ENCODE measurements at places on chromosomes 5 and 9. TPM values are rescaled to one million over a fixed set of nuclear protein-coding genes. Genes with fewer than 3 reads are reported as not detected.

DNA sequence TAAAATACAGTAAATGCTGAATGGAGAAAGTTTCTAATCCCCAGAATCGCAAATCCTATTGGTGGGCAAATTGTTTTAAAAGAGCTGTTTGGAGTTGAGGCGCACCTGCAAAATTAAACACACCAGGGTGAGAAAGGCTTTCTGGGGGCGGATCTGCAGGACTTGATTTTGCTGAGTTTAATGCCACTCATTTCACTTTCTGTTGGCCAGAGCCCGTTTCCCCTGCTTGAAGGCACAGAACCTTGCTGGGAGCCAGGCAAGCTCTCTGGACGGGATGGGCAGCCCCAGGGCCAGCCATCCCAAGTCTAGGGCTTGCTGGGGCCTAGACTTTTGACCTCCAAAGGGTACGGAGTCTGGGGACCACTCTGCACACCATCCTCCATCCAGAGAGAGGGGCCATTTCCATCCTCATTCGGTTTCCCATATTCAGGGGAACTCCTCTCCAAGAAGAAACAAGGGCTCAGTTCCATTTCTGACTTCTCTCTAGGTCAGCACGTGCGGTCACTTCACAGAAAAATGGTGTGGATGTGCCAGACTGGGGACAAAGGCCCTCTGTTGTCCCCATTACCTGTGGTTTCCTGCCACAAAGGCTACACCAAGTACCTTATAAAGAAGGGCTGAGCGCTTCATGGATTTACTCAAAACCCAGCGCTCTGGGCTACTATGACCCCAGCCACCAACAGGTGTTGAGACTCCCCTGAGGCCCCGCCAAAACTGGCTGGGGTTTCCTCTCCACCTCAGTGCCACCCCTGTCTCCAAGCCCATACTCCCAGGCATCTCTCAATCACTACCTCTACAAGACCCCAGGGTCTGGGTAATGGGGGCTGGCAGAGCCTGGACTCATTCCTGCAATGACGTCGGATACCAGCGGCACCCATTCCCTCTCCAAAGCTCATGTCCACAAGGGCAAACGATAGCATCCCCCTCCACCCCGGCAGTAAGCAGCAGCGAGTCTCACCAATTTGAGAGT lies 170.0 kb downstream of the AUH start:
- no peak for DNase-seq

The TMEM174 gene
- total RNA-seq = not detected

GRCh38 chr5:144017119-144017518 lies 153.3 kb downstream of the YIPF5 start:
- DNase-seq = no peak

DNA sequence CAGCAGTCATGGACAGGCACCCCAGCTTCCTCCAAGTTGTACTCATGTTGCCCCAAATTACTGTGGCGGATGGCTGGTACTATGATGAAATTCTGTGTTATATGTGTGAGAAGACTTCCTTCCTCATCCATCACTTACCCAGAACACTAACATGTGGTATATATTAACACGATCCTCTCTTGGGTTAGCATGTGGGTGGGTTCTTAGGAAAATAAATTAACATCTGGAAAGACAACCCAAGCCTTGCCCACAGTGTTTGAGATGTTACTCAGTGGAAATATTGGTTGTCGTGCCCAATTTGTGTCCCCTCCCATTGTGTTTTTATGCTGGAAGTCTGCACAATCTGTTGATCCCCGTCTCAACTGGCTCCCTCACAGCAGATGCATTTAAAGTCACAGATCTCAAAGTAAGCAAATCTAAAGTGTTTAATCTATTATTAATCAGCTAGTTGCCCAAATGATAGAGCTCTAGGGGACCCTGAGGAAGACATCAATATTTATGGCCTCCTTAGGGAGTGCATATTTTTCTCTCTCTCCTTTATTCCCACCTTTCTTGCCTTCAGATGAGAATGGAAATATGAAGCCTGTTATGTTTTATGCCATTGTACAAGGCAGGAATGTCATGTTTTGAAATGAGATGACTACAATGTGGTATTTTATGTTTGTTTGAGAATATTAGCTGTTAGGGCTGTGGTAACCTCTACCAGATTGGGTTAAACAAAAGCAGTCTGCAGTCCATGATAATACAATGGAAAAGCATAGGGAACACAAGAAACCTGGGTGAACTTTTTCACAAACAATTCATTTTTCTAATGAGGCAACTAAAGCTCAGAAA lies 93.9 kb downstream of the GRIA1 start:
- no peak for DNase-seq

The PCDHB11 gene
- 4.7 TPM for total RNA-seq

DNA sequence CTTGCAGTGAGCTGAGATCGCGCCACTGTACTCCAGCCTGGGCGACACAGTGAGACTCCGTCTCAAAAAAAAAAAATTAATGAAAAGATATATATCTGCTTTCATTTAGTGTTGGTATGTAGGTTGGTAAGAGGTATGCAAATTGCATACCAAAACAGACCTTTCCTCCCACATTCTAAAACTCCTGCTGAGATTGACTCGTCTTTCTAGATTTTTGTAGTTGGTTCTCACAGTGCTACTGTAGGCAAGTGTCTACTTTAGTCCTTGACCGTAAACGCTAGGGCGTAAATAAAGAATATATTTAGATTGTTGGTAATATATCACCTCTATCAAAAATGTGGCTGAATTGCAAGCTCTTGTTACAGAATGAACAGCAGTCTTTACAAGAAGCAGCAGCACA lies 445.9 kb downstream of the CHSY3 start:
- no peak for DNase-seq

- no peak for DNase-seq
These were observed 1.9 kb upstream of the CARD19 start for GRCh38 chr9:93093877-93094657.

The EIF4E1B gene
- not detected for total RNA-seq

The CCNB1 gene
- total RNA-seq = 105 TPM
